Cerebellum (tissue), 4 donors: ENCODE measurements at places on chromosomes 4 and X.
A peak's percentile ranks its signal among the peaks of the same experiment; 100 is the strongest.

DNA sequence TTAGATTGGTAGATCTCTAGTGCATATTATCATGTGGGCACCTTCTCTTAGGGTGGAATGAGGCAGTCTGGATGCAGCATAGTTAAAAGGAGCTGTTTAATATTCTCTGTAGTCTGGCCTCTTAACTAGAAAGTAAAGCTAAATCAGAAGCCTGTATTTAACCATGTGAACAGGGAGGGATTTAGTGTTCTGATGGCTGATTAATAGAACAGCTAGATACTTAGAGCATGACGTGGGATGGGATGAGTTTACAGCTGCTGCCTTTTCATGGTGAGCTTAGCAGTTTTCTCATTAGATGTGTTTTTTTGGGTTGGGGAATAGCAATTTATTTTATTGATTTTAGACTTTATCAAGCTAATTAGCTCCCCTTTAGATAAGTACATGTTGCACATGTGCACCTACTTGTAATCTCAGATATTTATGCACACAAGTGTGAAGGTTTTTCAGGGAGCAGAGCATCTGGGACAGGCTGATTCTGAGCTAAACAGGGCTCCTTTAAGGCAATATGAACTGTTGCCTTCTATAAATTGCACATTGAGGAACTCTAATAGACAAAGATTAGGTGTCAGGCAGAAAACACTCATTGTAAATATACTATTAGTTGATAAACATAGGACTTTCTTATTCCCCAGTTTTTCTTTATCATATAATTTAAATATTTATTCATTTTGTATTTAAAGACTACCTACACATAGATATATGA lies 34.1 kb downstream of the YIPF6 start:
- DNase-seq, result no peak

GRCh38 chr4:113675731-113676697 lies 85.5 kb downstream of the CAMK2D start:
- DNase-seq, result no peak

DNA sequence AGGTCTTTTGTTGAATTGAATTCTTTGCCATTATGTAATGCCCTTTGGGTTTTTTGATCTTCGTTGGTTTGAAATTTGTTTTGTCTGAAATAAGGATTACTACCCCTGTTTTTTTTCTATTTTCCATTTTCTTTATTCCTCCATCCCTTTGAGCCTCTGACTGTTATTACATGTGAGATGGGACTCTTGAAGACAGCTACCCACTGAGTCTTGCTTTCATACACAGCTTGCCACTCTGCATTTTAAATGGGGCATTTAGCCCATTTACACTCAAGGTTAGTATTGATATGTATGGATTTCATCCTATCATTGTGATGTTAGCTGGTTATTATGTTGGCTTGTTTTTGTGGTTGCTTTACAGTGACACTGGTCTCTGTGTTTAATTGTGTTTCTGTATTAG lies 736.2 kb upstream of the GRID2 start:
- DNase-seq, result no peak

DNA sequence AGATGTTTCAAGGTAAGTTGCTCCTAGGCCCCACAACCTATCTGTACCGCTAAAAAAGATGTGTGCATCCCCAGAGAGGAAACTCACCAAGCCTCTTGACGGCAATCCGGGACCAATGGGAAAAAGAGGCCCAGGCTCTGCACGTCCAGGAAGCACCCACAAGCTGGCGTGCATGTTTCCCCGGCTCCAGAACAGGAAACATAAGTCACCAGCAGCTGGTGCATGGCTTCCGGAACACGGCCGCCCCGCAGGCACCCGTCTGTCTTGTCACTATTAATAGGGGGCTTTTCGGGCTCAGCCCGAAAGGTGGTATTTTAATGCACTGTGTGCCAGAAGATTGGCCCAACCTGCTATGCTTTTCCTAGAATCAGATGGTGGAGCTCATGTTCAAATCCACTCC lies 22.2 kb downstream of the CRMP1 start:
- DNase-seq, result no peak

DNA sequence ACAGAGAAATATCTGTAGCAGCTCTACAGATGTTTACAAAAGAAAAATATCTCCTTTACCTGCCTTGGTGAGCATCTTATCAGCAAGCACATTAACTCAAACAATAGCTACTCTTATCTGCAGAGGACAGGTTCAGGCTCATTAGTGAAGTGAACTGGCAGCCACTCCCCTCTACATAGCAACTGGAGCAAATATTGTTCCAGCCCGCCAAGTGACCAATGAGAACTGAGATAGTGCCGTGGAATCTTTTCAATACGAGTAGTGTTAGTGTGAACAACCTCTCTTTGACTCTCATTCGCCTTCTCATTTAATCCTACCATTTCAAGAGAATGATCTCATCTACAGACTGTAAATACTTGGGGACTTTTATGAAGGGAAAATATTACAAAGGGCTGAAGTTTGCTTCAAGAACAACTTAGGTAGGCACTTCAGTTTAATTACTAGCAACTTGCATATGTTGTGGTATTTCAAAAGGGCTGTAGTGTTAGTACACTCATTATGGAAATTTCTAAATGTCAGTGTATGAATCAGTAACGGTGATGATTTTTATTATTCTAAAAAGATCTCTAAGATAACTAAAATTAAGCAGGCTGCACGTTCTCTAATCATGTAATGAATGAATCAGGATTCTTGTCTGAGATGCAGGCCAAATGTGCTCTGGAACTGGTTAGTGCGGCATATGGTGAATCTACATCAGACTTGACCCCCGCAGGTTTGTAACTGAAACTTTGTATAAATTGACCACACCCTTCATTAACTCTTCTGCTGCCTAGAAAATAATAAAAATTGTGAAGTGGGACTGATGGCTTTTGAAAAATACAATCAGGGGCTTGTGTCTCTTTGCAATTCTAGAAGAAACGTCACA lies 72.4 kb downstream of the PALLD start:
- DNase-seq, result peak; percentile 13

- no peak for DNase-seq
These were observed 167.5 kb upstream of the PDE5A start for GRCh38 chr4:119795986-119796578.

DNA sequence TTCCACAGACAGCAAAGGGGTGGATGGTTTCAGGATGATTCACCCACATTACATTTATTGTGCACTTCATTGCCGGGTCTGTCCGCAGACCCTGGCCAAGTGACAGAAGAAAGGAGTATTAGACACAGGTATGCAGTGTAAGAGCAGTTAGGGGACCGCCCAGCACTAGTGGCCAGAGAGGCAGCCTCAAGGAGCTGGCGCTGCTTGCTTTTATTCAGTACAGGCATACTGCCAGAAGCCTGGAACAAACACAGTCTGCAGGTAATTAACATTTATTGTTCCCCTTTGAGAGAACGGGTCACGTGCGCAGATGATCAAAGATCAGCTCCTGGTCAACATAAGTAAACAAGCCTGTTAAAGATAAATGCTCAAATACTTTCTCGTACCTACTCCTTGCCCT lies 1639.0 kb upstream of the IGFBP7 start:
- no peak for DNase-seq

DNA sequence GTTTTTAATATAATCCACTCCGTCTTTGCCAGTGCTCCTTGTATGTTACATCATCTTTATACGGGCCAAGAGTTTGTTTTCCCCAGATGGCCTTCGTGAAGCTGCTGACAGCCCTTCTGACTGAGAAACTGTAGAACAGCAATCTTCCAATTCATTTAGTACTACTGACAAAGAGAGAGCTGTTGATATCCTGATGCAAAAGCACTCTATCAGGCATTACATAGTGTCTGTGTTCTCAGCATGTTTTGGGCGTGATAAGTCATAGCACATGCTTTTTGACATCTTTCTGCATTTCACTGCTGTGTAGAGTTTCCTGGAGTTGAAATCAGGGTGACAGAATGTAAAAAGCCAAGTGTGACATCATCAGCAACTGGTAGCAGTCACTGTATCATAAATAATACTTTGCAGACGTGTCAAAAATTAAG lies 746.3 kb upstream of the FAM241A start:
- DNase-seq, result no peak

DNA sequence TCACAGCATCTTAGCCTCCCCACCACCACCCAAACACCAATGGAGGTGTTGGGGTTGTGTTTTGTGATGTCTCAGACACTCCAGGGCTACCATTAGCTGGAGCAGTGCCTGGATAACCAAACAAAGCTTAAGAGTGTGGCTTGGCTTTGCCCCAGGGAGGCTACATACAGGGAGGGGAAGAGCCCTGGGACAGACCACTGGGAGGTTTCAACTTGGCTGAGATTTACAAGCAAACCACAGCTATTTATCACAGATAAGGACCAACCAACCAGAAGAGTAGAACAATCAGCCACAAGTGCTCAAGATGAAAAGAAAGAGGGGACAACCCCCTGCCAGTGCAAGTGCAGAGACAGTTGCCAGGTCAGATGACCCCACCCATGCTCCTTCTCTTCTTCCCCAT lies 24.1 kb downstream of the SOX3 start:
- DNase-seq, result no peak

DNA sequence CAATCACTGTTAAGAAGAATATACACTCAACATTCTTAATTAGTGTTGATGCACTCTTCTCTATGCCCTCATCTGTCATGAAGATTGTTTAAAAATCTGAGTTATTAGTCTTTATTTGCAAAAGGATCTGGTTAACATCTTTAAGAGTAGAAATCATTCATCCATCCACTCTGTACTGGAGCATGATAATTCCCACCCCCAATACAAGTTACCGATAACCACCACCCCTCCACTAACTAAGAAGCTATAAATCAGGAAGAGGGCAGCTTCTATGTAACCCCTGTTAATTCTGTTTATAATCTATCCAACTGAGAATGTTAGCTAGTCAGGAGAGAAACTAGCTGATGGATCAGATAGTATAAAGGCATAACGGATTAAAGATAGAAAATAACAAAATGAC lies 34.5 kb downstream of the RAB28 start:
- DNase-seq, result no peak

GRCh38 chr4:159702200-159702599 lies 599.3 kb downstream of the RAPGEF2 start:
- DNase-seq, result no peak

GRCh38 chr4:602559-602942 lies 22.8 kb upstream of the PDE6B start:
- DNase-seq, result no peak

- no peak for DNase-seq
These were observed 35.7 kb downstream of the DIPK2B start for GRCh38 chrX:45164995-45165394.

GRCh38 chrX:34903316-34903715 lies 39.3 kb upstream of the FAM47B start:
- no peak for DNase-seq

- DNase-seq, result no peak
These were observed 11.5 kb downstream of the SH3TC1 start for GRCh38 chr4:8210616-8211015.

DNA sequence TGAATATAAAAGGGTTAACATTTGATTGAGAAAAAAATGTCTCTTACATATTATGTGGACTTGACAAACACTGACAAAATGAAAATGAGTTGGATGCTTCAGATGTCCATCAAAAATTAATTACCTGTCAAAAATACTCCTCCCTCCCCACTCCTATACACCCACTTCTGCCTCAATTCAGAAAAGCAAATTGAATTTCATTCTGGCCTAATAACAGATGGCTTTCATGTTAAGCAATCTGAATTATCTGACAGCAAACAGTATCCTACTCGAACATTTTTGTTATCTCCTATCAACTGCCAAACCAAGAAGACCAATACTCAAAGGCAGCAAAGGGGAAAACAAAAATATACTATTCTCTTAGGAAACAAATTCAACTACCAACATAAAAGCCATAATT lies 44.0 kb downstream of the ATP8A1 start:
- DNase-seq, result no peak

- DNase-seq, result no peak
These were observed 335.7 kb downstream of the FSTL5 start for GRCh38 chr4:161828061-161828460.

DNA sequence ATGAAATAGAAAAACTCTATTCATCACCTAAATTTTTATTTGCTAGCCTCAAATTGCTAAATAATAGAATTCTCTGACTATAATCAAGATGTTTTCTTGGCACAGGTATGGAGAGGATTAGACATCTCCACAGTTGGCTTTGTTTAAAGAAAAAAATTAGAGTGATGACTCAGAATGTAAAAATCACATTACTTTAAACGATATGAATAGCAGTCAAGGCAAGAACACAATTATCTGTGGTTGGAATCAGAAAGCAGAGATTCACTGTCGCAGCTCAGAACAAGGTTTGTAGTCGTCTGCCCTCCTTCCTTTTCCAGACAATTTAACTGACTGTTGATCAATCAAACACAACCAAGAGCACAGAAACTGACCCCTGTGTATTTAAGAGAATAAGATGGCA lies 32.2 kb upstream of the CCKAR start:
- no peak for DNase-seq

DNA sequence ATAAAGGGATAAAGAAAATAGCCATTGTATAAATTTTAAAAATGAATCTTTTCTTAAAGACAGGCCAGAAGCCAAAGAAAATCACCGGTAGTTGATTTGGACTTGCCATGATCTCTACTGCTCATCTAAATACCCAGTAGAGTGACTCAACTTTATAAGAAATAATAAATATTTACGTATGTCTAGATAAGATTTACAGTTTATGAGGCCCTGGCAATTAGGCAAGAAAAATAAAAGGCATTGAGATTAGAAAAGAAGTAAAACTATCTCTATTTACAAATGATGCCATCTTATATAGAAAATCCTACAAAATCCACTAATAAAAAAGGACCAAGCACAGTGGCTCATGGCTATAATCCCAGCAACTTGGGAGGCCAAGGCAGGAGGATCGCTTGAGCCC lies 765.5 kb upstream of the HTR2C start:
- DNase-seq, result no peak

DNA sequence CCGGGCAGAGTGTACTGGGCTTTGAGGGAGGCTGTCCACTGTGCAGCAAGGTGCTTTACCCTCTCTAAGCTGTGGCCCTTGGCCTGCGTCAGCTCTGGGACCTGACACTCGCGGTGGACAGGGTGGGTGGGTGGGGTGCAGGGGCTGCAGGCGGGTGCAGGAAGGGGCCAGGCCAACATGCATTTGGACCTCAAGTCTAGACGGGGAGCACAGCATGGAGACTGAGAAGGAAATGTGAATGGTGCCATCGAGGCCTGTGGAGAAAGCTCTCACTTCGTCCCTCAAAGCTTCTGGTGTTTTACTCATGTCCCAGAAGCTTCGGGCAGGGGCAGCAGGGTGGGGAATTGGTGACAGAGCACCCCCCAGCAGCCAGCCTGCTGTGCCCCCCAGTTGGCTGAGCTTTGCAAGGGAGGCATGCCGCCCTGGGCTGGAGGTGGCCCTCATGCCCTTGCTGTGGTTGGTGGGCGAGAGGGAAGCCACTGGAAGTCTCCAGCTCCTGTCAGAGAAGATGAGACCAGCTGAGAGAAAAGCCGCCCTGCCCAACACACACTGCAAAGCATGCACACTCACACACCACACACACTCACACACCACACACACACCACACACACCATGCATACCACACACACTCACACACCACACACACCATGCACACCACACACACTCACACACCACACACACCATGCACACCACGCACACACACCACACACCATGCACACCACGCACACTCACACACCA lies 12.3 kb downstream of the PNMA6E start:
- no peak for DNase-seq
